ENCODE measurements at places on chromosomes 6 and 20. TPM values are rescaled to one million over a fixed set of nuclear protein-coding genes. Genes with fewer than 3 reads are reported as not detected.

NOX3 gene
- not detected for total RNA-seq

CNKSR3 gene
- total RNA-seq: 5.7 TPM

FLRT3 gene
- total RNA-seq: 1.0 TPM

GPLD1 gene
- total RNA-seq: 0.34 TPM

CCDC28A gene
- 11.0 TPM for total RNA-seq

RPP21 gene
- 65.4 TPM for total RNA-seq

C6orf15 gene
- not detected for total RNA-seq

SYCP2 gene
- total RNA-seq: 0.34 TPM

FAM83C gene
- total RNA-seq: not detected

TFAP2D gene
- total RNA-seq: not detected

MEP1A gene
- not detected for total RNA-seq

Measured in melanocyte of skin (primary cell).